NCI-H748 treated with DMSO at 0.1 percent for 48 hours (cell line): ENCODE measurements at places on chromosomes 16 and 17.

- no peak for DNase-seq
These were observed 46.7 kb downstream of the C17orf67 start for GRCh38 chr17:56786989-56787482.

DNA sequence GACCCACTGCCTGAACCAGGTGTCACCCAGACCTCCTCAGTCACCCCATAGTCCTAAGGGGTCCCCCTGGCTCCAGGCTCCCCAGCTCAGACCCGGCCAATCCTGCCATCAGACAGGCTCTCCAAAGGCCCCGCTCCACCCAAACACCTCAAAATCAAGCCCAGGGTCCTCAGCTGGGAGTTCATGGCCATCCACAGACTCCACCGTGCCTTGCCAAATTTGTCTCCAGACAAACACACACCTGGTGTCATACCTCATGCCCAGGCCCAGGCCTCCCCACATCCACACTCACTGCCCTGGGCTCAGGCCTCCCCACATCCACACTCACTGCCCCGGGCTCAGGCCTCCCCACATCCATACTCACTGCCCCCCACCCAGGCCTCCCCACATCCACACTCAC lies 12.5 kb downstream of the RPH3AL start:
- DNase-seq: no peak

DNA sequence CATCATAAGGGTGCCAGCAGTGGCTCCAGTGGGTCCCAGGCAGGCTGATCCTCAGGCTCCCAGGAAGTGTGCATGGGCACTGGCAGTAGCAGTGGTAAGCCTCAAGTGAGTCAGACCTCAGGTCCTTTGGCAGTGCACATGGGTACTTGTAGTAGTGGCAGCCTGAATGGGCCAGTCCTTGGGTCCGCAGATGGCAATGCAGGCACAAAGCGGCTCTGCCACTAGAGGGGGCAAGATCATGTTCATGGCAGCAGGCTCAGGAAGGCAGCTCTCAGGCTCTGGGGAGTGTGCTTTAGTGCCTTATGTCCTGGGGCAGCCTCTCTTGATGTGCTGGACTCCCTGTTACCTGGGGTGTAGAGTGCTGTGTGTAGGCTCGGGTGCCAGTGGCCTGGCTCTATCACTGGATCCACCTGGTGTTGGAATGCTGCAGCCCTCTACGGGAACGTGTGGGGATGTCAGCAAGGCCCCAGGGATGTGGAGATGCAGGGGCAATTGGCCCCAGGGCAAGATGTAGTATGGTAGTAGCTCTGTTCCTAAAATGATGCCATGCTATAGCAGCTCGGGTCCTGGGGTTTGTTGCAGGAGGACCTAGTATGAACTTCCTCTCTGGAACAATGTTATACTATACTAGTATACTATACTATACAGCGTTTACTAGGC lies 11.0 kb downstream of the ACSM3 start:
- peak; percentile 13 for DNase-seq

- DNase-seq: no peak
These were observed 248.9 kb downstream of the SLC39A11 start for GRCh38 chr17:72843591-72843990.

- peak; percentile 12 for DNase-seq
These were observed 22.1 kb downstream of the VAC14 start for GRCh38 chr16:70778901-70779309.

DNA sequence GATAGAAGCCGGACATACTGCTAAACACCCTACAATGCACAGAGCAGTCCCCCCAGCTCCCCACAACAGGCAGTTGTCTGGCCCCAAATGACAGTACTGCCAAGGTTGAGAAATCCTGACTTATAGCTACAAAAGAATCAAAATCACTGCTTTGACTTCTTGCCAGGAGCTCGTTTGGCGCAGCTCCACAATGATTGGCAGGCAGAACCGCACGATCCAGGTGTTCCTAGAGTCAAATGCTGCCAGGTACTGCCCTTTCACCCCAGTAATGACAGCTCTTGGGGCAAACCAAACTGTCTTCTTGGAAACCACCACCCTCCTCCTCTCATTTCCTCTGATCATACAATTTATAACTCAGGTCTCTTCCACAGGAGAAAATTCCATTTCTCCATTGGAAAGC lies 2.2 kb upstream of the TMC5 start:
- no peak for DNase-seq
